Epithelial cell of proximal tubule (primary cell): ENCODE measurements at places on chromosomes 3 and 15.

DNA sequence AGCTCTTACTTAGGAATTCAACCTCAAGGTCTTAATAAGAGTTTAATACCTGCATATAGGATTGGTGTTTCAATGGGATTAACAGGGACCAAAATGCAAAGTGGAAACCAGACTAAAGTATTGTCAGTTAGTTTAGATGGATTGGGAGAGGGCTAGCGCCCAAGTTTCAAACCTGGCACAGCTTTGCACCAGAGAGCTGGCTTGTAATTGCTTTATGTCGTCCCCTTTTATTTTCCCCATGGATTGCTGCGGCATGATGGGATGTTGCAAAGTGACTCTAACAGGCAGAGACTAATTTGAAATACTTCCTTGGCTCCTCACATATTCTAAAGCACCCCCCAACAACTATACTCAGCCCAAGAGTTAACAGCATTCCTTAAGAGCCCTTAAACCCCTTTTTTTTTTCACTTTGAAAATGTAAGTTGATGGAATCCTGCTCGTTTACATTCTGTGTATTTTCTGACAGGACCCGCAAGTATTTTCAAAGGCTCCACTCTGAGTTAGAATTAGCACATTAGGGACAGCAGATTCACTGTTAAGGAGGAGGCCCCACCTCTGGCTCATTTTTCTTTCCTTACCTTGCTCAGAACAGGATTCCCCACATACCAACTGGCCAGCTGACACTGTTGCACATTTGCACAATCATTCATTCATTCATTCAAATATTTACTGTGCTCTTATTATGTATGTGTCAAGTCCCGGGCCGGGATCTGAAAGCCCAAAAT is 214.2 kb downstream of the ERC2 start:
- no peak for DNase-seq

DNA sequence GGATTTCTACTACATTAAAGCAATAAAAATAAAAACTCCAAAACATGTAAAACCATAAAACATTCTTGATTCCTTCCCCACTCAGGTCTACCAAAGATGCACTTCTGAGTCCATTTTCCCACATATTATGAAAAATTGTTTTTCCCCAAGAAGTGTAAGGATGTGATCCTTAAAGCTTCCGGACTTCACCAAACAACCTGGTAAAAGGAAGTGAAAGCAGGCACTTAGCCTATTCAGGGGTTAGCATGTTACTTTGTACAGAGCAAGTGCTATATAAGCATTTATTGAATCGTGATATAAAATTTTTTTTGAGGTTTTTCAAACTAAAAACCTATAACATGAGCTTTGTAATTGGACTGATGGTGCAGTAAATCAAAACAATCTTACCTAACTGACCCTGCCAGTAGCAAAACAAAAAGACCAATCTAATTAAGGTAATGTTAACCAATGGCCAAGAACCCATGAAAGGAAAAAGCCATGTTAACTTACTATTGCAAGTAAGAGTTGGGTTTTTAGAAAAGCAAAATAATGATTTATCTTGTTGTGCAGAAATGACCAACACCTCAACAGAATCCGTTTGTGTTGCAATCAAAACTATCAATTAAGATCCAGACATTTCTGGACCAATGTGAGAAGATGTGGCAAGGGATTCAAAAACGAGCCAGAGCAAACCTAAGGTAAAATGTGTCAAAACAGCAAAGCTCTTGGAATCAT is 1.8 kb downstream of the SETD2 start:
- no peak for DNase-seq

DNA sequence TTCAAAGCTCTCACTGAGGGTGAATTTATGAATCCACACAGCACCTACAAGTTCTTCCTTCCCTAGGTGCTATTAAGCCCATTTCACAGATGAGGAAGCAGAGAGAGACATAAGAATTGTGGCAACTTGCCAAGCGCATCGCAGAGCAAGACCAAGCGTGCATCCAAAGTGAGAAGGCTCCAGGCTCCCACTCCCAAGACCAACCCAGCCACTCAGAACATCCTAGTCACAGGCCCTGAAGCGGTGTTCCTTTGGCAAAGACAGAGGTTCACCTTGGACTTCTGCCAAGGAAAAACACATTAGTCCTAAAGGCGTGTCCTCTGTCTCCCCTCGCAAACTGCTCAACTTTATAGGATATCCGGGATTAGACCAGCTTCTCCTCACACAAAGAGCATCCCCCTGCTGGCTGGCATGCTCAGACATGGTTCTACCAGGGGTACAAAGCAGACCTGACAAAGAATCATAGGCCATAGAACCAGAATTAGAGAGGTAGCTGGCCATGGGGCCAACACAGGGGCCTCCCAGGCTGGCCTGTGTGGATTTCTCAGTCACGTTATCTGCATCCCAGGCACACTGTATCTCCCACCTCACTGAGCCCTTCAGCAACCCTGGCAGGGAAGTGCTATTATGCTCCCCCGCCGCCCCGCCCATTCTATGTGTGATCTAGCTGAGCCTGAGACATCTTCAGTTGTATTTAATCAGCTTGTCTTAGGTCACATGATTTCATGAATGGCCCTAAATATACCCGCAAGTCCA is 160.2 kb downstream of the FOXP1 start:
- no peak for DNase-seq

DNA sequence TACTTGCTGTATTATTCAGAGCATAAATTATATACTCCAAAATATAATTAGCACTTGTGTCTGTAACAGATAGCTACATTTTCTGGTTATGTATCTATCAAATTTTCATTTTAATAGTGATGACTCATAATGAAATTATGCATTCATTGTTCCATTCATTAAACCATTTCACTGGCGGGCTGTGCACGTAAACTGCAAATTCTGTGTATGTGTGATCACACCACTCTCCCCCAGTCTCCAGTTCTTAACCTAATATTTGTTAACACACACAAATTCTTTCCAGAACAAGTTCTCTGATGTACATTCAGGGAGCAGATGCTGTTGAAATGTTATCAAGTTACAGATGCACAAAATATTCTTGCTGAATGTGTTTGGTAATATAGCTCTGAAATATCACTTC is 3.8 kb upstream of the KCNMB2 start:
- no peak for DNase-seq

DNA sequence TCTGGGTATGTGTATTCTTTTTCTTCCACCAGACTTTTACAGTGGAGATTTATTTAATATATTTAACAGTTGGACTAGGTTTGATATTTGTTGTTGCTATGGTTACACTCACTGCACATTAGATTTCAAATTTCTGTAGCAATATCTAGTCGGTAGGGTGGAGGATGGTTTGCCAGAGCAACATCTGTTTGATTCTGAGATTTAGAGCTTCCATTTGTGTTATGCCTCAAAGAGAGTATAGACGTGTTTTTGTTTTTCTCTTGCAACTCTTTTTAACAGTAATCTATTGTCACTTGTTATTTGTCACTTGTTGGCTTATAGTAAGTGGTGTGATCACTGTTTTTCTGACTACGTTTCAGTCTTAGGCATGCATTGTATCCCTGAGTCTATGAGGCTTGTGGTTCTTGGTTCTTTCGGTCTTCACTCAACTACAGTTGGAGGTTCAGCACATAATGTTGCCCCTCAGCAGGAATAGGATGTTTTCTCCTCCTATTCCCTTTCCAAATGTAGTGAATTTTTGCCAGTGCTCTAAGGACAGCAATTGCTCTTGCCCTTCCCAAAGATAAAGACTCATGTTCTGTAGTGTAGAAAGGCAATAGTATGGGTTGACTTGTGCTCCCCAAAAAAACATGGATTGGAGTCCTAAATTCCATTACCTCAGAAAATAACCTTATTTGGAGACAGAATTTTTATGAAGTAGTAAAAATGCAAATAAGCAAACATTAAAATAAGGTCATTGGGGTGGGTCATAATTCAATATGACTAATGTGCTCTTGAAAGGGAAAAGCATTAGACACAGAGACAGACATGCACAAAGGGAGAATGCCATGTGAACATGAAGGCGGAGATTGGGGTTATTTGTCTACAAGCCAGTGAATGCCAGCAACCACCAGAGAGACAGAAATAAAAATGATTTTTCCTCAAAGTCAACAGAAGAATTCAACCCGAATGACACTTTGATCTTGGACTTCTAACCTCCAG is 692.1 kb downstream of the DIPK2A start:
- DNase-seq = no peak

DNA sequence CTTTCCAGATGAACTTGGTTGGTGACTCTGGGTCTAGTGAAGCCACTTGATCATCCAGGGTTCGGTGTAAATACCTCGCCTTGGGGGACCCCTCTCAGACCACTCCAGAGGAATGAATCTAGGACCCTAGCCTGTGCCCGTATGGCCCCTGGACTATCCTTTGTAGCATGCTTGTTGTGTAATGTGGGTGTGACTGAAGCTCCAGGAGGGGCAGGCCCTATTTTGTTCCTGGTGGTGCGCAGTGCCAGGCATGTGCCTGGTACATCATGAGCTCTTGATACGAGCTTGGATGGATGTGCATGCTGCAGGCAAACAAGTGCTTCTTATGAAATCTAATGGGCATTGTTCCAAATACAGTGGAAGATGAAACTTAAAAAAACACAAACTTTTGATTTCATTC is 82.8 kb downstream of the EBLN2 start:
- DNase-seq = no peak

DNA sequence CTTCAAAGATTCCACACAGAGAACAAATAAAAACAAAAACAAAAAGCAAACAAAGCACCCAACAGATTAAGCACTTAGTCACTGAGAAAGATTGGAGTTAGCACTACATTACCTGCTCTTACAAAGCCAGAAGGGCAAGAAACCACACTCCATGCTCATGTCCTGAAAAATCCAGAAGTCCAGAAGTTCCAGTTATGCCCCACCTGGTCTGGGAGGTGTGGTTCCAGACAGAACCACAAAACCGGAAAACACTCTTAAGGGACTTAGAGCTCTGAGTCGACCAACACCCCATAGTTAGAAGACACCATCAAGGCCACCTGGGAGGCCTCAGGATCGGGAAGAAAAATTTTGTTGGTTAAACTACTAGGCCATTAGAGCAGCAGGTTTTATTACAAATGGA is 88.9 kb downstream of the TNIK start:
- no peak for DNase-seq

DNA sequence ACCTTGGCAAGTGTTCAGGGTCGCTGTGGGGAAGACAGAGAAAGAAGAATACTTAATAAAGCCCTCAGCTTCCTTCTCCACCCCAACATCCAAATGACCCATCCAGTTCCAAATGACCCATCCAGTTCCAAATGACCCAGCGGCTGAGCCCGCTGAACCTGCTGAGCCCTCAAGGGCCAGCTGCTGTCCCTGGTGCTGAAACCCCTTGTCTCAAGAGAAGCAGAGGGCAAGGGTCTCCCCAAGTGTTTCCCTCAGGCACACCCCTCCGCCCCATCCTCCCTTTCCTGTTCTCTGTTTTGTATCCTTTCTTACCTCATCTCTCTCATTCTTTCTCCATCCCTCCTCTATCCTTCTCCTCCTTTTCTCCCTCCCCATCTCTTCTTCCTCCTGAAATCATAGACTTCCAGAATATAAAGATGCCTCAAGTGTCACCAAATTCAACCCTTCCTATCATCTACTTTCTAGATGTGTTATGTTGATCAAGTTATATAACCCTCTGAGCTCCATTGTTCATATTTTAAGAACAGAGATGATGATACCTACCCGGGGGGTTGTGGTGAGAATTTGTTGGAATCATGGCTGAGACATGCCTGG is 29.0 kb downstream of the CCDC33 start:
- DNase-seq = no peak
